Stimulated activated CD4-positive, alpha-beta T cell treated with anti-CD3 and anti-CD28 coated beads, Interleukin-1b, Interleukin-23, amount 100 ng/mL, for 1 hour (primary cell): ENCODE measurements at places on chromosomes 1 and 21.

DNA sequence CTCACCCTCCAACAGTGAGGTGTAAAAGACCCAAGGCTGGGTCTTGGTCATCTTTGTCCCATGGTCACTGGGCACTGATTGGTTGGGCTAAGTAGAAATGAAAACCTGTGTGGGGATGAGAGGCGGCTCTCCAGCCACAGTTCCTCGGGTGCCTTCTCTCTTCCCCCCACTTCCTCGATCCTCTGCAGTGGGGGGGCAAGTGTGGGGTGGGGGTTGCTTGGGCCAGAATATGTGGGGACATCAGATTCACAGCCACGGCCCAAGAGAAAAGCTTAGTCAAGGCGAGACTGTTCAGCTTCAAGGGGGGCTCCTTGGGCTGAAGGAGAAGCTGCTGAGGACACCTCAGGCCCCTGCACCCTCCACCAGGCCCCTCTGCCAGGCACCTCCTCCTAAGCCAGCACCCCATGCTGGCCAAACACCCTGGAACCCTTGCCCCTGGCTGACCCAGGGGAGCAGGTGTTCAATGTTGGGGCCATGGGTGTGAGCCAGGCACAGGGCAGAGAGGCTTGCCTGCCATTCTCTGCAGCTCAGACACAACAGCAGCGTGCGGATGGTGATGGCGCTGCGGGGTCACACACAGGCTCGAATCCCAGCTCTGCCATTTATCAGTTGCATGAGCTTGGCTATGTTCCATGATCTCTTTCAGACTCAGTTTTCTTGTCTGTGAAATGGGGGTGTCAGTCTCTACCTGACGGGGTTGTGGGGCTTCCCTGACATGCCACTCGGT is 21.0 kb upstream of the TNFRSF1B start:
- DNase-seq: no peak

GRCh38 chr1:90356991-90357390 is 360.1 kb downstream of the BARHL2 start:
- no peak for DNase-seq

DNA sequence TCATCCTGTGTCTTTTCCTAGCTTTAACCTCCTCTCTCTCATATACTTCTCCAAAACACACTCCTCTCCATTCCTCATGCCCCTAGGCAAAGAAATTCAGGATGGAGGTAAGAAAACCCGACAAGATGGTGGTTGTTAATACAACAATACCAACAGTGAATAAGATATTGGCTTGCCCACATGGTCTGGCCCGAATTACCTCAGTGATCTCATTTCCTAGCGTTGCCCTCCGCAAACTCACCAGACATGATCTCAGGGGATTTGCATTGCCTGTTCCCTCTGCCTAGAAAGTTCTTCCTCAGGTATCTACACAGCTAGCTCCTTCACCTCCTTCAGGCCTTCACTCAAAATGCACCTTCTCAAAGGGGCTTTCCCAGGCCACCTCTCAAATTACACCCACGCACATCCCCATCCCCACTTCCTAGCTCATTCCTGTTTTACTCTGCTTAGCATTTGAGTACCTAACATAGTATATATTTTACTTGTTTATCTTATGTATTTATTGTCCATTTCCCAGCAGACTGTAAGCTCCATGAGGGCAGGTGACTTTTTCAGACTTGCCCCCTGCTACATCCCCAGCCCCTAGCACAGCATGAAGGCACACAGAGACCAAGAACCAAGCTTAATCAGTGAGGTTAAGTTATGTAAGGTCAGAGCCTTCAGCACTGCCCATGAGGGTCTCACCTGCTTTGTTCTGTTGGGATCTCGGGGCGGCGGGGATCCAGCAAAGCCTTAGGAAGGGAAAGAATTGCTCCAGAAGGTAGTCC is 10.2 kb upstream of the UBR4 start:
- DNase-seq: no peak

DNA sequence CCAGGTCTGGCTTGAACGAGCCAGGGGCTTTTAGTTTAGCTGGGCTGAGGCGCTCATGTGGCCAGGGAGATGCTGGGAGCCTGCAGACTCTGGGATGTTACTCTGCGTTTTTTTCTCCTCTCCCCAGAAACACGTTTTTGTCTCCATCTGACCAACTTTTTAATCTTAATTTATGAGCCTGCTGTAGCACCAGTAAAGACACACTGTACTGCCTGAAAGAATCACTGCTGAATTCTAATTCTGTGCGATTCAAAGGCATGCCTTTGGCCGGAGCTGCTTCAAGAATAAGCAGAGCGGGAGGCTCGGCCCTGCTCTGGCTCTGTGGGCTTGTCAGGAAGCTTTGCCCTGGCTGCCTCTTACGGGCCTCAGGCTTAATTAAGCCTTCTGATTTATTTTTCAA is 129.5 kb downstream of the CAMTA1 start:
- no peak for DNase-seq

- no peak for DNase-seq
Observed at GRCh38 chr1:214384373-214385079, 103.6 kb downstream of the SMYD2 start.

DNA sequence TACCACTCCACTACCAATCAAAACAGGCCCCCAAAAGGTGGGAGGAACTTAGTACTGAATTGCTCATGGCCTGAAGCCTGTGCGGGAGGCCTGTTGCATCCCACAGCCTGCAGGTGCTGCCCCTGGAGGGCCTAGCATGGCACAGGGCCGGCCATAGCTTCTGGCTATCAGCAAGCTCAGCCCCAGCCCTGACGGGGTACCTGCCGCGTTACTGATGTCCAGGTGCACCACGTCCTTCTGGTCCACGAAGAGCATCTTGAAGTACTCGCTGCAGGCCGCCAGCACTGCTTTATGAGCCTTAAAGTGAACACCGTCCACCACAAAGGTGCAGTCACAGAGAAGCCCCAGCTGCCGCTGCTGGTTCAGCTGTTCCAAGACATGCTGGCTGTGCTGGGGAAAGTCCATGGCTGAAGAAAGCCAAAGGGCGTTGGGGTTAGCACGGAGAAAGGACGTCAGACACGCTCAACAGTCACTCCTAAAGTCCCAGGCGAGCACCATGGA is 27.8 kb downstream of the ZBTB17 start:
- no peak for DNase-seq

DNA sequence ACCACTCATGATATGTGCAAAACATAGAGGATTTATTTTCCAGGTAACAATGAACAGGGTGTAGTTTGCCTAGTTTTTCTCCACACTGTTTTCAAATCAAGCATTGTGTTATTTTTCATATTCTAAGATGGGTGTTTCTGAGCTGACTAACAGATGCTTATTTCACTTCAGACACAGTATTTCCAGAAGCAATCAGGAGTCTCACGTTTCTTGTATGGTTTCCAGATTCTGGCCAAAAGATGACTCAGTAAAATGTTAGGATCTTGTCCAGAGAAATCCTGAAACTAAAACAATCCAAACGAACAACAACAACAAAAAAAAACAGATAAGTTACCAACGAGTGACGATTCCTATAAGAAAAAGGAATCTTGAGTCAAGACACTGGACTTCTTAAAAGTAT is 5.3 kb downstream of the UTS2 start:
- no peak for DNase-seq

- DNase-seq: peak; percentile 22
Observed at GRCh38 chr1:52601991-52602855, at the start of gene GPX7. Gene GPX7 (plus strand): TSS chr1:52602371. CDS start chr1:52602410, 39 bp downstream.

- no peak for DNase-seq
Observed at GRCh38 chr1:18527921-18528320, 47.2 kb downstream of the KLHDC7A start.

DNA sequence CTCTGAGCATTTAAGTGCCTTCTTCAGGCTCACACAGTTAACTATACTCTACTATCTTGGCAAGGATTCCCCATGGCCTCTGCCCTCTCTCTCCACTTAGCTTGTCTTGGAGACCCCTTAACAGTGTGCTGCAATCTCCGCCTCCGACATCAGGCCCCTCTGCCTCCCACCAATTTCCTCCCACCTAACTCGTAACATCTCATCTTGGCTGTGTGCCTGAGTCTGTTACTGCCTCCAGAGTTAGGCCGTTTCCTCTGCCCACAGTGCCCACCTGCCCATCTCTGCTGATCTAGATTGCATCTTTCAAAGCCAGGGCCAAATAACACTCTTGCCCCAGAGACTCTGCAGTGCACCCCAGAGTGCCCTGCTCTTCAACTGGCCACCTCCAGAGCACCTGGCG is 244.3 kb upstream of the TMEM51 start:
- no peak for DNase-seq

DNA sequence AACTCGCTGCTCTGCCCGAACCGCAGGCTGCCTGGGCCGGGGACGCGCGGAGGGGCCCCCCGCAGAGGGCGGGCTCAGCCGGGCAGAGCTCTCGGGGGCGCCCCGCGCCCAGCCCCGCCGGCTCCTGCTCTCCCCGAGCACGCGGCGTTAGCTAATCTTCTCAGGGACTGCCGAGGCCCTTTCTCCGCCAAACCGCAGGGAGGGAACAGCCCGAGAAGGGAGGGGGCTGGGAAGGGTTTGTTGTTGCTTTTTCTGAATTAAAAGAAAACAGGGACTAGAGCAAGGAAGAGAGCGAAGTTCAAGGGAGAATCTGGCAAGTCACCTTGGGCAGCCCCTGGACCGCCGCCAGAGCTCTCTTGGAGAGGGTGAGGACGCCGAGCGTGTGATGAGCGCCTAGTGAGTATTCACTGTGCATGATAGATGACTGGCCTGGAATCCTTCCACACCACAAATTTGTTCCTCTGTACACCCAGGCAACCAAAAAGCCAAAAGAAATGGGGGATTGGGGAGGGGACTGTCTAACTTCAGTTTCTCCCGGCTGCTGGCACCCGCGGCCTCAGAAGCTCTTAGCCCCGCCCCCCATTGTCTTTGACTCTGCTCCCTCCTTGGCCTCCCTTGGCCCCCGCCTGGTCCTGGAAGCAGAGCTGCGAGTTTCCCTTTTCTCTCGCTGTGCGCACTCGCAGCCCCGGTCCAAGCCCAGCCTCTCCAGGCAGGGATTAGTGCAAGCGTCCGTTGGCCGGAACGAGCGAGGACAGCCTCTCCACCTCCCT is 19.7 kb upstream of the LMX1A start:
- DNase-seq: no peak

DNA sequence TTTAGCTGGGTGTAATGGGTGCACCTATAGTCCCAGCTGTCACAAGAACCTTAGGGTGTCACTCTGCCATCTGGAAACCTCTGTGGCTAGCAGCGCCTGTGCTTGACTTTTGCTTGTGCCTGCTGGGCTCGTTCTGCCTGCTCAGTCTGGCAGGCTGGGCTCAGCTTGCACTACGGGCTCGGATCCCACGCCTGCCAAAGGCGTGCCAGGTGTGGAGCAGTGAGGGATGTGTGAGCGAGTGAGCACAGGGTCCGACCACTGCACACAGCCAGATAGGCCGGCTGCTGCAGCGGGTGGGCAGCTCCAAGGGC is 2.8 kb upstream of the LSM10 start:
- DNase-seq: no peak

GRCh38 chr1:161885003-161885402 is 118.9 kb downstream of the ATF6 start:
- DNase-seq: no peak

GRCh38 chr1:30511563-30511962 is 211.8 kb downstream of the MATN1 start:
- DNase-seq: no peak

GRCh38 chr21:31343680-31344480 is at the start of gene TIAM1:
Gene TIAM1 (minus strand): TSS chr21:31344261. CDS start chr21:31266972, 77,289 bp downstream.
- no peak for DNase-seq

DNA sequence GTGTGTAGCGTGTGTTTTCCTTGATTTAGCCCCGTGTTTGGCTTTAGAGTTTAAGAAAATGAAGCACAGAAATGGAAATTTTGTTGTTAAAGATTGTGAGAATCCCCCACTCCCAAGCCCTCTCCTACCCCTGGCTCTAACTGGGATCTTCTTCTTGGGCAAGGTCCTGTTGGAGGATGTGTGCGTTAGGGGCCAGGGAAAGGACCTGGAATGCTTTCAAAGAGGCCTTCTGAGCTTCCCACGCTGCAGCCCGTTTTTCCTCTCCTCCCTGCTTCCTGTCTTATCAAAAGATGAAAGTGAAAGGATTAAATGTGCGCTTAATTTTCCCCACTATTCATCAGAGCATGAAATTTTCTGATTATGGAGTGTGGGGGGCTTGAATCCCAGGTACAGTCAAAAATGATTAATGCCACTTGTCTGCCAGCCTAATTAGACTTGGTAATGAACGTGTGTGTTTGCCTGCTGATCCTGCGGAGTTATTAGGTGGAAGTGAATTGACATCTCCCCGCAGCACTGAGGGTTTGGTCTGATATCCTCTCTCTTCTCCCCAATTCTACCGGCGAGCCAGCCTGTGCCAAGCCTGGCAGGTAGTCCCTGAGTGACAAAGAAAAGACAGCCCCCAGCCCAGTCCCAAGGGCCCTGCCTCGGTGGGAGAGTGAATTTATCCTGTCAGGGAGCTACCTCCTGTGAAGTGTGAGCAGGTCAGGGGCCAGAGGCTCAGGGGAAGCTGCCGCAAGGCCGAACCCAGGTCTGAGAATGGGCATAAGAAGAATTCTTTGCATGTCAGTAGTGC is 4.9 kb downstream of the RASSF5 start:
- DNase-seq: no peak
